ENCODE measurements at places on chromosomes 1 and 21.
A peak's percentile ranks its signal among the peaks of the same experiment; 100 is the strongest.

- peak; percentile 37 for DNase-seq
These were observed 47.1 kb downstream of the ATP2B4 start for GRCh38 chr1:203673550-203674411.

- no peak for DNase-seq
These were observed 275.7 kb upstream of the CAMK1G start for GRCh38 chr1:209307846-209308245.

GRCh38 chr1:78373676-78374075, 117.1 kb upstream of the PTGFR start:
- no peak for DNase-seq

DNA sequence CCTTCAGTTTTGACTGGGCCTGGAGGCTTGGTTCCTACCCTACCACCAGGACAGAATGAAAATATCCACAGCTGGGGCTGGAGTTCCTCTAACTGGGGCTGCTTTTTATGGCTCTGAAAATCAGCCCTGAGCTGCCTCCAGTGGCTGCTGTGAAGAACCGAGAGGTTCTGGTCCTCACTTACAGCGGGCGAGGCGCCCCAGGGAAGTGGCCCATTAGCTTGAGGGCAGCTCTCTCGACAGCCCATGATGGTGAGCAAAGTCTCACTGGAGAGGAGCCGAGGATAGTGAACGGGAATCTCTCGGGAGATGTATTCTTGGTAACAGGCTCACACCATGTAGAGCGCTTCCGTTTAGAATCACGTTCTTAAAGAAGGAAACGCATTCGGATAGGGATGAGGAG, 459.7 kb downstream of the KIF26B start:
- no peak for DNase-seq

DNA sequence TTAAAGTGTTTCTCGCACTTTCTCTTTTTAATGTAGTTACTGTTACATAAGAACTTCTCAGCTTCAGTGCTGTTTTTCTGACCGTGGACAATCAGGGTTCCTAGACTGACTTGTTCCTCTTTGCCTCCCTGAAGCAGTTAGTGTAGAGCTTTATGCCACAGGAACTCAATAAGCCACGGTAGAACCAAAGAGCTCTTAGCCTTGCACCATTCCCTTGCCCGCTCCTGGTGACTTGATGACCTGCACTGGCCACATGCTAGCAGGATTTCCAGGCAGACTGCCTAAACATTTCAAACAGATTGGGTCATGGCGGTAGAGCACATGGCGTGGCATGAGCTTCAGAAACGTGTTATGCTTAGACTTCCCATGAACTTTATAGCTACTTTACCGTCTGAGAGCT, 18.8 kb upstream of the FASLG start:
- no peak for DNase-seq

DNA sequence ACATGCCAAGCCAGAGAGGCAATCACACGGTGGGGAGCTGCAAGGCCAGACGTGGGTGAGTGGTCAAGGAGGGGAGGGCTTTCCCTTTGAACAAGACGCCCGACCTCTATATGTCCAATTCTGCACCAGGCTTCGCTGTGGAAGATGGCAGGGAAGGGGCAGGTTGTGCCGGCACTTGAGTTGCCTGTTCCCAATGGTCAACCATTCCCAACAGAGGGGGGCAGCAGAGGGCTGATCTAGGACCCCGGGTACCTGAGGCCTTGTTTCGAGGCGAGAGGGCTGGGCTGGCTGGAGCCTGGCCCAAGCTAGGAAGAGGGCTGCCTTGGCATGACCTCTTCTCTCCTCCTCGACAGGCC, 64.9 kb downstream of the TMEM53 start:
- peak; percentile 25 for DNase-seq

GRCh38 chr1:72037745-72038343, 244.5 kb downstream of the NEGR1 start:
- DNase-seq = no peak

DNA sequence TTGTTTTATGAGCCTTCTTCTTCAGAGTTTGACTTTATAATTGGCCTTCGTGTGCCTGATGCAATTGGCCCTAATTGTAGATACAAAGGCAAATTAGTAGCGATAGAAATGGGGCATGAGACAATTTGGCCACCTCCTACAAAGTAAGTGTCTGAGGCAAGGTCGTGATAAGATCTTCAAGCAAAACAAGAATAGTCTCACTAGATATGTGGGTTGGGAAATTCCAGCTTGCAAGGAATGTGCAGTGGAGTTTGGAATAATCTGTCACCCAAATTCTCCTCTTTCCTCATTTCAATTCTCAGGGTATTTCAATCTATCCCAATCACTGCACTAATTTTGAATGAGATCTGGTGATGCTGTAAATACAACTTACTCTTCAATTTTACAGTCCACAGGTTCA, 11.4 kb upstream of the TSNAX start:
- no peak for DNase-seq
